GM19239 (cell line): ENCODE measurements at places on chromosomes 1 and 21.

DNA sequence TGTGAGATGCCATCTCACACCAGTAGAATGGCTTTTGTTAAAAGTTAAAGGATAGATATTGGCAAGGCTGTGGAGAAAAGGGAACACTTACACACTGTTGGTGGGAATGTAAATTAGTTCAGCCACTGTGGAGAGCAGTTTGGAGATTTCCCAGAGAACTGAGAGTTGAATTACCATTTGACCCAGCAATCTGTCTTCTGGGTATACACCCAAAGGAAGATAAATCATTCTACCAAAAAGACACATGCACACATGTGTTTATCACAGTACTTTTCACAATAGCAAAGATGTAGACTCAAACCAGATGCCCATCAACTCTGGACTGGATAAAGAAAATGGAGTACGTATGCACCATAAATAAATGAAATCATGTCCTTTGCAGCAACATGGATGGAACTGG, 88.6 kb upstream of the LRRC8D start:
- no peak for DNase-seq

DNA sequence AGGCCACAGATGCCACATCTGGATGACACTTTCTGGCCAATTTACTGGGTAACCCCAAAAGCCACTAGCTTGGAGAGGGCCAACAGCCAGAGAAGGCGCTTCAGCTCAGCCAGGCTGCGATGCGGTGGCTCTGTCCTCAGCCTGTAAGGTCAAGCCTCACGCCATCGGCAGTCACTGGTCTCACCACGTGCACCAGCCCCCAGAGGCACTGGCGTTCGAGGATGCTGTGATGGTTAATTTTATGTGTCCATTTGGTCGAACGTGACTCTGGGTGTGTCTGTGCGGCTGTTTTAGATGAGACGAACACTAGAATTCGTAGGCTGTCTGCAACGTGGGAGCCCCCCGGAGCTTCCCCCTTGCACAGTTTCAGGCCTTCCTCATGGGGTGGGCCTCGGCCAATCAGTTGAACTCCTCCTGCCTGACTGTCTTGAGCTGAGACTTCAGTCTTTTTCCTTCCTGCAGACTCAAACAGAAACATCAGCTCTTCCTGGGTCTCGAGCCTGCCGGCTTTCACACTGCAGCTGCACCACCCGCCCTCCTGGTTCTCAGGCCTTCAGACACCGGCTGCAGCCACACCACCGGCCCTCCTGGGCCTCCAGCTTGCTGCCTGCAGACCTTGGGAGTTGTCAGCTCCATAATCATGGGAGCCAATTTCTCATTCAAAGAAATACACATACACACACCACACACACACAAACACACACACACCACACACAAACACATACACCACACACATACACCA, 41.6 kb upstream of the SLC45A1 start:
- no peak for DNase-seq

DNA sequence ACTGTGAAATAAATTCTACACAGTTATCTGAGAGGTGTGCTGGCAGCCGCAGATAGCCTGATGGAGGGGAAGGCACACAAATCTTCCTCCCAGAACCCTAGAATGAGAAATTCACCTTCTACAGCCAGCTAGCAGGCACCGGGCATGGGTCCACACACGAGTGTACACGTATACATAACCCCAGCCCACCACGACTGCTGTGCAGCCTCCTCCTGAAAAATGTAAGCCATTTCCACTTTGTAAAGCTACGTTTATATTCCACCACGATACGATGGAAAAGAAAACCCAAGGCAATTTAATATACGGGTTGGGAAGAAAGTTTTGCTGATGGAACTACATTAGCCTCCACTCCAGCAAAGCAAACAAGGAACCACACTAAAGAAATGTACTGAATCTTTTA, 1.8 kb downstream of the BTG3 start:
- DNase-seq = no peak

GRCh38 chr1:182702826-182703524, 18.6 kb upstream of the RGS8 start:
- DNase-seq = no peak

- DNase-seq = no peak
Observed at GRCh38 chr1:92768296-92768695, 16.6 kb downstream of the EVI5 start.

DNA sequence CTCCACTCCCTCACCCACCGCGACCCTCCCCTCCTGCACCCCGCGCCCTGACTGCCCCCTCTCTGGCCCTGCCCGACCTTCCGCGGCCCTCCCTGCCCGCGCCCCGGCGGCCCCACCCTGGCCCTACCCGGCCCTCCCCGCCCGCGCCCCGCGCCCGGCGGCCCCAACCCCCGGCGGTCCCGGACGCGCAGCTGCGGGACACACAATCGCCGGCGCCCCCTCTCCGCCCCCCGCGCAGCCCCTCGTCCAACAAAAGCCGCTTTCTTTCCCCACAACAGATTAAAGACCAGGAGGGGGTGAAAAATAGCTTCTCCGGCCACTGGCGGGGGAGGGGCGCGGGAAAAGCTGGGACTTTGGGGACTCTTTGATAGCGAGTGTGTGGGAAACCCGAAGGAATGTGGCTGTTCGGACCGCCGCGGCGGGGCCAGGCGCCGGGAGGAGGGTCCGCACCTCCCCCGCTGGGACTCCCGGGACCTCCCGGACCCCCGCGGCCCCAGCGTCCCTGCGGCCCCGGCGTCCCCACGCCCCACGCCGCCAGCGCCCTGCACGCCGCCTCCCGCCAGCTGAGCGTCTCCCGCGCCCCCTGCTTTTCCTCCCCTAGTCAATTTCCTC, 8.8 kb upstream of the ID3 start:
- DNase-seq = no peak

DNA sequence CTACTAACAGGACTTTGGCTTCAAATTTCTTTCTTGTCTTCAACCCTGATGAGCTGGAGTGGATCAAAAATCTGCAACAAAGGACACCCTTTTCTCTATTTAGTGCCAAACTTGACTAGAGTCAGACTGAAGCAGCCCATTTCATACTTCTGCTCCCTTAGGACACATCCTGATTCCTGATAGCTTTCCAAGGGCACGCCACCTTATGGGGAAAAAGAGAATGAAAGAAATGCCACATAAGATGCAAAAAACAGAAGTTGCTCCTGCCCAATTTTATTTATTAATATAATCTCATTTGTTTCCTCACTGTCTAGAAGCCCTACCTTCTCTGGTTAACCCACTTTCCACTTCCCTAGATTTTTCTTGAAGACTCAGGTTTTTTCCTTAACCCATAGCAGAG, 72.7 kb upstream of the NBPF4 start:
- no peak for DNase-seq

- DNase-seq = no peak
Observed at GRCh38 chr1:221166559-221167318, 287.5 kb downstream of the HLX start.

GRCh38 chr1:23979881-23980727, at the start of gene SRSF10:
Gene SRSF10 (minus strand): TSS chr1:23980327. CDS start chr1:23980255, 72 bp downstream.
- DNase-seq = peak; percentile 85

- DNase-seq = no peak
Observed at GRCh38 chr1:29455781-29456180, 219.5 kb downstream of the PTPRU start.

DNA sequence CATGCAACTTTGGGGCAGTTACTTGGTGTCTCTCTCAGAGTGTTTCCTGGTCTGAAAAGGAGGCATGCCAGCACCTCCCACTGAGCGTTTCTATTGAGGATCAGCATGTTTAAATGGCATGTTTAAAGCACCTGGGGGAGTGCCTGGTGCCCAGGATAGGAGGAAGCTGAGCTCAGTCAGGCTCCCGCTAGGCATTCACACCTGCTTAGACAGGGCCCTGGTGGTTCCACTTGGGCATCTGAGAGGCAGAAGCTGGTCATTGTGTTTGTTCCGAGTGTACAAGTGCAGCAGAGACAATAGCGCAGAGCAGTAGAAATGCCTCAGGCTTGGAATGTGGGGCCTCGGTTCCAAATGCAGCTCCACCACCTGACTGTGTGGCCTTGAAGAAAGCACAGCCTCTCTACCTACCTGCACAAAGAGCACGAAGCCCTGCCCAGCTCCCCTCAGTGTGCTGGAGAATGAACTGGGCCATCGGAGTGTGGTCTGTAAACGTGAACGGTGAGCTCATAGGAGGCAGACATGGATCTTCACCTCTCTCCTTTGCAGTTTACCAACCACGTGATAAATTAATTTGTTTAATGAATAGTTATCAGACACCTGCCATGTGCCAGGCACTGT, 20.3 kb upstream of the TMEM222 start:
- DNase-seq = no peak

DNA sequence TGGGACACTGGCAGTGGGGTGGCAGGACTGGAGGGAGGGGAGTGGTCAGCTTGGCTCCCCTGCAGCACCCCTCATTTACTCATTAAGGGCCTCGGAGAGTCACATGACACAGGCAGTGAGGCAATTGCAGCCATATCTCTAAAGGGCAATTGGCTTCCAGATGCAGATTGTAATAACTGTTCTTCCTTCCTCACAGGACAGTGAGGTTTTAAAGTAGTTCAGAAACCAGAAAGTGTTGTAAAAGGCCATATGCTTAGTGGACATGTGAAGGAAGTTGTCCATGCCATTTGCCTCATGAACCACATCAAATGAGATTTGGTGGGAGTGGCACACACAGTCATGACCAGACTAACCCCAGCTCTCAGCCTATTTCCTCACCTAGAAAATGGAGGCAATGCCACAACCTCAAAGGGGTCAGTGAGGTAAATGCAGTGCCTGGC, 11.1 kb downstream of the MTX1 start:
- no peak for DNase-seq

GRCh38 chr1:6912518-6912917, 127.3 kb downstream of the CAMTA1 start:
- DNase-seq = no peak

- no peak for DNase-seq
Observed at GRCh38 chr1:178941261-178941689, 70.4 kb upstream of the ANGPTL1 start.

DNA sequence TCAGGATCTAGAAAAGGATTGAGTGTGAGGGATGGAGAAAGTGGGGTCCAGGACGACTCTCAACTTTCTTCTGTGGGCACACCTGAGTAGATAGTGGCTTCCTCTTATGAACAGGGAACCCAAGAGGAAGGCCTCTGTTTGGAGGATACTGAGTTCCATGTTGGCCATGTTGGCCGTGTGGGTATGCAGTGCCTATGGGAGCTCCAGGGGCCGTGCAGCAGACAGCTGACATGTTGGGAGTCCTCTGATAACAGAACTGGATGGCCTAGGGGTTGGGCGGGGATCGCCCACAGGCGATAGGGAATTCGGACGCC, 43.0 kb downstream of the TMEM53 start:
- no peak for DNase-seq

DNA sequence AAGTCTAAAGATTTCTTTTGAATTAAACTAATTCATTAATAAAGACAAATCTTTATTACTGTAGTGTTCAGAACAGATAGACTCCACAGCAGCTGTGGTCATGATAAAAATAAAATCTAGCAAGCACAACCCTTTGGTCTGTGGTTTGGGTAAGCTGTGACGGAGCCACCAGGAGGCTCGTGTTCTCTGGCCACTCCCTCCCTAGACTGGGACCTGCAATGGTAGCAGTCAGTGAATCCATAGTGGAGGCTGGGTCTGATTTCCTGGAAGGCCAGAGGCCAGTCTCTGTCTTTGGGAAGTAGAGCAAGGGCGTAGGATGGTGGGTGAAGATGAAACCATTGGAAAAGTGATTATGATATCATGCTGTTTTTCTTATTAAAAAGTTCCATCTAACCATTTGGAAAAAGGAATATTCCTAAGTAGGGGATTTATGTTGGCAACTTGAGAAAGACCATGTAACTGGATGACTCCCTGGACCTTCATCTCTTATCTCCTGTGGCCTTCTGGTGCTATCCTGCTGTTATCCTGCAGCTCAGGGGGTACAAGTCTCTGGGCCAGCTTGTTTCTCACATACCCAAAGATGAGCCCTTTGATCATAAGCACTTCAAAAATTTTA, 39.0 kb downstream of the TENT5C start:
- no peak for DNase-seq

DNA sequence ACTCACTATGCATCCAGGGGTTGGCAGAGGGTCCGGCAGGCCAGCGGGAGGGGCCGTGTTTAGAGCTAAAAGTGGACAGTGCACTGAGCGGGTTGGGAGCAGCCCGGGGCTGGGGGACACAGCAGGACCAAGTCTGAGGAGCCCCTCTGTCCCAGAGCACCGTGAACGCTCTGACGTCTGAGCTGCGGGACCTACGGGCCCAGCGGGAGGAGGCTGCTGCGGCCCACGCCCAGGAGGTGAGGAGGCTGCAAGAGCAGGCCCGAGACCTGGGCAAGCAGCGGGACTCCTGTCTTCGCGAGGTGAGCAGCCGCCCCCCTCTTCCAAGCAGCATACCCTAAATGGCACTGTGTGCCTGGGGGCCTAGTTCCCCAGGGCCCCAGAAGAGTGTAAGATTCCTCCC, 25.8 kb downstream of the MFAP2 start:
- no peak for DNase-seq

DNA sequence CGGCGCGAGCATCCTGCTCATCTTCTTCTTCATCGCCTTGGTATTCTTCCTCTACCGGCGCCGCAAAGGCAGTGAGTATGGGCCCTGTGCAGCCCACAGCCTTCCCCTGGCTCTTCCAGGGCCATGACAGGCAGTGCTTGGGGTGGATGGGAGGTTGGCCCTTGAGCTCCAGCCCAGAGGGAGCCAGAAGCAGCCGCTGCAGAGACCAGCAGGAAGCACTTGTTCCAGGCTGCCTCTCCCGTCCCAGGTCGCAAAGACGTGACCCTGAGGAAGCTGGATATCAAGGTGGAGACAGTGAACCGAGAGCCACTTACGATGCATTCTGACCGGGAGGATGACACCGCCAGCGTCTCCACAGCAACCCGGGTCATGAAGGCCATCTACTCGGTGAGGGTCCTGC, 87.3 kb upstream of the CD1D start:
- no peak for DNase-seq

DNA sequence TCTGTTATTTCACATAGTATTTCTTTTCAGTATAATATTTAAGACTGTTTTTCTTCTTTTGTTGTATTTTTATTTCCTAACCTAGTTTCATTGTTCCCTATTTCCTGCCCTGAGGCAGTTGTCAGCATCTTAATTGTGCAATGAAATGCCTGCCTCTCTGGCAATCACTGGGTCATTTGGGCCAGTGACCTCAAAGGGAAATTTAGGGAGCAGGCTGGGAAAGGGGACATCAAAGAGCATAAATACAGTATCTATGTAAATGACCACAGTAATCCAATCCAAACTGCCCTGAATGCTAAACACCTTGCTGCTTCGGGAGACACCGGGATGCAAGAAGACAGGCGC, 147.8 kb downstream of the TLR5 start:
- no peak for DNase-seq
